ENCODE measurements at places on chromosomes 2 and 18.

DNA sequence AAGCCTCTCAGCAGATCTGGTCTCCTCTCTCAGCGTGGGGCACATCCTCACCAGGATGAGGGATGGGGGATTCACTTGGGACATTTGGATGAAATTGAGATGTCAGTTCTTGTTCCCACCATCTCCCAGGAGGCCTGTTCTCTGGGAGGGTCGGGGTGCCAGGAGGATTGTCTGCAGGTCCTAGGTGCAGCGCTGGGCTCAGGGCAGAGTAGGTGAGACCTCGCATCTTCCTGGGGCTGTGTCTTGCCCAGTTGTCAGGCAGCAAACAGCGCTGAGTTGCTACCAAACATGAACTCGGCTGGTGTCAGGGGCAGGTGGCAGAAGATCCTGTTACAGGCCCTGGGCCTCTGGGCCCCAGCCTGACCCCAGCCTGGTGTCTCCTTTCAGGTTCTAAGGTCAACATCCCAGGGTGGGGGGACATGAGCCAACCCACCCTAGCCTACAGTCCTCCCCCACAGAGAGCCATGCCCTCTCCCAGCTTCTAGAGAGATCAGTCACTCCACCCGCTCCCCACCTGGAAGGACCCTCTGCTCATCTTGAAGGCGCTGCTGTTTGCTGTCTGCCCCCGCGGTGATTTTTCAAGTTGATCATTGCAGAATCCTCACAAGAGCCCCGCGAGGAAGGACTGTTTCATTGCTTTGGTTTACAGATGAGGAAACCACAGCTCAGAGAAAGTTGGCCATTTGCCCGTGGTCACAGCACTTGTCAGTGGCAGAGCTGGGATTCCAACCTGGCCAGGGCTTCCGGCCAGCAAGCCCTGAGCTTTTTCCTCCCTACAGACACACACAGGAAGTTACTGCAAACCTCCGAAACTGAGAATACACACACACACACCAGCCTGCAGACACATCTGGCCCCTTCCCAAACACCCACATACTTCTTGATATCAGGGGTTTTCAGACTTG is 83.9 kb downstream of the STPG4 start:
- DNase-seq: no peak

DNA sequence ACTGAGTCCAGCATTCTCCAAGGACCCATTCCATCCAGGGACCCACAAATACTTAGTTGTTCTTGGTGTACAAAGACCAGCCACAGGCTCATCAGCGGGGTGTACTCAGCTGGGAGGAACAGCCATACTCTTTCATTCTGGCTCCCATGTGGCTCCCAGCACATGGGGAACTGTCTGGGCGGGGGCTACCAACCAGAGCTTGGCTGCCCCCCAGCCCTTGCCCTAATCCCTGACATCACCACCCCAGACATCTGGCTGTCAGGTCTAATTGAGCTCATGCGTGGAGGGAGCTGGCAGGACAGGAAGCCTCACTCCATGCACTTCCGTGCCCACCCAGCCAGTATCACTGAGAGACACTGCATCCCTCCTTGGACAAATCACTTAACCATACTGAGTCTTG is 283.6 kb downstream of the DYSF start:
- DNase-seq: no peak

GRCh38 chr18:33014060-33014796 is 241.4 kb upstream of the KLHL14 start:
- DNase-seq: no peak

GRCh38 chr2:28394997-28395333 is 2.3 kb downstream of the FOSL2 start:
- DNase-seq: no peak

GRCh38 chr18:73079920-73080319 is 212.1 kb upstream of the NETO1 start:
- DNase-seq: no peak

DNA sequence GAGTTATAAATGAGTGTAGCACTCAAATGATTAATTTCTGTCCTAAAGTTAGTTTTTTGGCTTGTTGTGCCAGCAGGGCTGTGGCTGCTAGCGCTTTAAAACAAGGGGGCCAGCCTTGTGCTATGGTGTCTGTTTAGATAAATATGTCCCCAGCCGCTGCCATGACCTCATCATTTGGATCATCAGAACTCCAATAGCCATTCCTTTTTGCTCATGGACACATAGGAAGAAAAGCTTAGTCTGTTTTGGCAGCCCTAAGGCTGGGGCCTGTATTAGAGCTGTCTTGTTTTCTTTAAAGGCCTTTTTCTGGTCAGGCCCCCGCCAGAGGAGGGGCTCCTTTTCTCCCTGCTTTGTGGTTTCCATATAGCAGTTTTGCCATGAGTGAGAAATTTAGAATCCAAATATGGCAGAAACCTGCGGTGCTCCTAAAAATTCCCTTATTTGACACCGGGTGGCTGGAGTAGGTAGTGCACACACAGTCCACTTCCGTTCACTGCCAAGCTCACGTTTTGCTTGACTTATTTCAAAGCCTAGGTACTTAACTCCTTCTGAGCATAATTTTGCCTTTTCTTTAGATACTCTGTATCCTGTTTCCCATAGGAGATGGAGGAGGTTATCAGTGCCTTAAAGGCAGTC is 60.4 kb upstream of the SLC35G4 start:
- no peak for DNase-seq

DNA sequence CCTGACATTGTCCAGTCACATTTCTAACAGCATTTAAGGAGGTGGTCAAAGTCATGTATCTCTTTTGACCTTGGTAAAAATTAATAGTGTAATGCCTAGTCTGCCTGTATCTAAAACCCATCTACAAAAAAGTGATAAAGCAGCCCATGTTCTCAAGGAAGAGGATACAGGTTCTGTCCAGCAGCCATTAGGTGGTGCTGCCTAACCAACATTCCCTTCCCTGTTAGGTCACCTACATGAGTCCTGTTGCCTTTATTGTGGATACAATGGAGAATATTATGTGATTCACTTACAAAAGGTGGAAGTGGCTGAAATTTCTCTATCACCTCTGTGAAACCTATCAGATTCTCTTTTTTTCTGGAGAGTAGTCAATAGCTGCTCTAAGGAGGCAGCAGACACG is 52.5 kb downstream of the AQP4 start:
- DNase-seq: no peak

DNA sequence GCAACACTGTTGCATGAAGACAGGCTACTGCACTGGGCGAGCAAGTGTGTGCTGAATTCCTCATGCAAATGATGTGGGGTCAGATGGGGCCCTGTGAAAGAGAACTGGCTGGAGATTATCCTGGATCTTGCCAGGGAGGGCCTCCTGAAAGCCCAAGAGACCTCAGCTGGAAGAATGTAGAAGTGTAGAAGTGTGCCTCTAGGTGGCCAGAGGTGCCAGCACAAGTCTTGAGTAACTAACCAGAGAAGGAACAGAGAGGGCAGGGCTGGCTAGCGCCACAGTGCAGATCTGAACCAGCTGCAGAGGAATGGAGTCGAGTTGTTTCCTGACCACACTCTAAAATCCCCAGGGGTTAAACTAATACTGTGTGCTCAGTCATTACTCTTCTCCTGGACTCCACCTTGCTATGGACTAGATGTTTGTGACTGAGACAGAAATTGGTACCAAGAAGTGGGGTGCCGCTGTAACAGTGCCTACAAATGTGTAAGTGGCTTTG is 399.3 kb downstream of the LRATD1 start:
- DNase-seq: no peak

- no peak for DNase-seq
Measured at GRCh38 chr18:69596345-69596744, 195.7 kb downstream of the DOK6 start.

DNA sequence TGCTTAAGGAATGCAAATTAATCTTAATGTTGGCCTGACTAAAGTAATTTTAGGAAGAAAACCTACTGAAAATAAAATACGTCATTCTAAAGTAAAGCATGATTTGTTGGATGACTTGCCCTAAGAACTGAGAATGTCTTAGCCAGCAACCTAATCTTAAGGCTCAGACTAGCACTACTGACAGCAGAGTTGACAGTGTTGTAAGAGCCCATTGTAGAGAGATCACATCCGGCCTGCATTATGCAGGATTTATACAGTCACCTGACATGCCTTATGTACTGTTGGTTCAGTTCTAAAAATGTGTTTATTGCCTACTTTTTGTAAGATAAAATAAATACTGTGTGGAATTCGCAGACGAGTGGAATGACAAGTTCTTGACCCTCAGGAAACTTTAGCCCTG is 82.3 kb downstream of the TMEM185B start:
- DNase-seq: no peak

GRCh38 chr18:48367557-48367956 is 41.6 kb downstream of the ZBTB7C start:
- DNase-seq: no peak

DNA sequence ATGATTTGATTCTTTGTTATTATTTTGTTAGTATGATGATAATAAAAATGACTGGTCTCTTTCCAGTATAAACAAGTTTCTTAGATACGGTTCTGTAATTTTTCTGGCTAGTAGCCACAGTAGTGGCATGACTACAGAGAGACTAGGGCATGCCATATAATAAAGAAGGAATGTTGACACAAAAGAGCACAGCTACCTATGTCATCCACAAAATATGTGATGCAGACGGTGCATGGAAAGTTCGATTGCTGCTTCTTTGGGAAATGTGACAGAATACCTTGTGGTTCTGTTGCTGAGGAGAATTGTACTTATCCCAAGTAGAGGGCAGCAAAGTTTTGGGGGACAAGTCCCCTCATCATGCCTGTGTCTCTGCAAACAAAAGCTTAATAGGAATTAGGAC is 26.1 kb upstream of the SETBP1 start:
- DNase-seq: no peak

DNA sequence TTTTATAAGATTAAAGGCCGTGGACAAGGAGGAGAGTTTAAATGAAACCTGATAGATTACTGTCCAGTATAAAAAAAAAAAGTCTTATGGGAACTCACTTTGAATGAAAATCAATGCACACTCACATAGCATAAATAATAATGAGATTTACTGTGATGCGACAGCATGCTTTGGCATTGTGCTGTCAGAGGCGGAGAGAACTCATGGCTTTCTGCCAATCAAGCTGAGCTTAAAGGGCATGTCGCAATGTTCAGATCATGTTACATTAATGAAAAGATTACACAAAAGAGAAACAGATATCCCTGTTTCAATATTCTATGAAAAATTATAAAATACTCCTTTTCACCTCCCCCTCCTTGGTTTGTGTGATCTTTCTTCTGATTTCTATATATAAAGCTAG is 310.8 kb downstream of the ERBB4 start:
- no peak for DNase-seq

DNA sequence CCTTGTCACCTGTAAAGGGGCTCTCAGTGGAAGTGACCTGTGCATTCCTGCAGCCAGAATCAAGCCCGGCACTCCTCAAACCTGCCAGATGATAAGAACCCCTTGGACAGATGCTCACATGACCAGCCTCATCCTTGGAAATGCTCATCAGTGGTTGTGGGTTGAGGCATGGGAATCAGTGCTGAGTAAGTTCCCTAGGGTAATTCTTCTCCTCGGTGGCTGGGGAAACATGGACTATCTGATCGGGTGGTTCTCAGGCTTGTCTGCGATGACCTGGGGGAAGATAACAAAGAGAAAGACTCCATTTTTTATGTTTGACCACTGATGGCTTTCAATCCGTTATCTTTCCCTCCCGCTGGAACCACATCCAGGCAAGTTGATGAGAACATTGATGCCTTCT is 84.0 kb downstream of the SPP2 start:
- DNase-seq: no peak

DNA sequence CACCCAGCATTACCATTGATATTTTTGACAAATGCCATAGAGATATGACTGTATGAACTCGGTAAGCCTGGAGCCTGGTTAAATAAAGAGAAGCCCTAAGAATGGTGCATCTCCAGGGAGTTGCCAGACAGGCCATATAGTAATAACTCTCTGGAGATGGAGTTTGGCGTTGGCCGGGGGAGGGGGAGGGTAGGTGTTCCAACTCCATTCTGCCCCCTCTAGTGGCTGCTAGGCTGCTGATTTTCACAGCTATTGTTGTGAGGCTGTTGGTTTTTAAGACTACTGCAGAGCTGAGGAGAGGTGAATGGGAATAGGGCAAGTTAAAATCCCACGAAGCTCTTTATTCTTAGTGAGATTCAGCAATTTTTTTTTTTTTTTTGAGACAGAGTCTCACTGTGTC is 99.9 kb downstream of the GALNT14 start:
- no peak for DNase-seq

- DNase-seq: no peak
Measured at GRCh38 chr2:85791704-85792565, 38.1 kb downstream of the ATOH8 start.

GRCh38 chr2:70938586-70938950 is 2.9 kb downstream of the ATP6V1B1 start:
- DNase-seq: no peak

DNA sequence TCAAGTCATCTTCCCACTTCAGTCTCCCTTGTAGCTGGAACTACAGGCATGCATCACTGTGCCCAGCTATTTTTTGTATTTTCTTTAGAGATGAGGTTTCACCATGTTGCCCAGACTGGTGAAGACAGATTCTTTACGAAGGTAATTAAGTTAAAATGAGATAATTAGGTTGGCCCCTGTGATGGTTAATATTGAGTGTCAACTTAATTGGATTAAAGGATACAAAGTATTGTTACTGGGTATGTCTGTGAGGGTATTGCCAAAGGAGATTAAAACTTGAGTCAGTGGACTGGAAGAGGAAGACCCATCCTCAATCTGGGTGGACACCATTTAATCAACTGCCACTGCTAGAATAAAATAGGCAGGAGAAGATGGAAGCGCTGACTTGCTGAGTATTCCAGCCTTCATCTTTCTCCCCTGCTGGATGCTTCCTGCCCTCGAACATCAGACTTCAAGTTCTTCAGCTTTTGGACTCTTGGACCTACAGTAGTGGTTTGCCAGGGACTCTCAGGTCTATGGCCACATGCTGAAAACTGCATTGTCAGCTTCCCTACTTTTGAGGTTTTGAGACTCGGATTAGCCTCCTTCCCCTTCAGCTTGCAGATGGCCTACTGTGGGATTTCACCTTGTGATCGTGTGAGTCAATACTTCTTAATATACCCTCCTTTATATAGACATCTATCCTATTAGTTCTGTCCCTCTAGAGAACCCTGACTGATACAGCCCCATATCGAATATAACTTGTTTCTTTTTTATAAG is 269.1 kb downstream of the TMX3 start:
- no peak for DNase-seq

DNA sequence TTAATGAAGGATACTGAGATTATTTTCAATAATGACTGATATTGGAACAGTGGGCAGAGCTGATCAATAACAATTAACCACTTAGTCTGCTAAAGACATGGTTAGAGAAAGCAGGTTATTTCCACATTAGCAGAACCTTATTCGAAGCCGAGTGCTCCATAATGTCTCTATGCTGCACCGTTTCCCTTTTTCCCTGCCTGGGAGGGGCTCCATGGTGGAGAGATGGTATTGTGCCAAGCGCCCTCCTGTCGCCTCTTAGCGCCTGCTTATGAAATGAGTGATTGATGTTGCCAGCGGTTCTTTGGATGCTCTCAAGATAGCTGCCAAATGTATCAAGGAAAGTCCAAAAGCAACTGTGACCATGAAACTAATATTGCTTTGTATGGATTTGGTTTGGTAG is 34.6 kb upstream of the INSIG2 start:
- DNase-seq: no peak

- no peak for DNase-seq
Measured at GRCh38 chr18:39190508-39190907, 1624.9 kb upstream of the CELF4 start.

- DNase-seq: no peak
Measured at GRCh38 chr18:7281579-7281978, 50.7 kb downstream of the LRRC30 start.
